Activated CD8-positive, alpha-beta T cell treated with anti-CD3 and anti-CD28 coated beads for 36 hours (primary cell): ENCODE measurements at places on chromosomes 2 and 18. TPM values are rescaled to one million over a fixed set of nuclear protein-coding genes. Genes with fewer than 3 reads are reported as not detected.

The PDE11A gene
- not detected for total RNA-seq

The MYO7B gene
- total RNA-seq: 1.2 TPM

DNA sequence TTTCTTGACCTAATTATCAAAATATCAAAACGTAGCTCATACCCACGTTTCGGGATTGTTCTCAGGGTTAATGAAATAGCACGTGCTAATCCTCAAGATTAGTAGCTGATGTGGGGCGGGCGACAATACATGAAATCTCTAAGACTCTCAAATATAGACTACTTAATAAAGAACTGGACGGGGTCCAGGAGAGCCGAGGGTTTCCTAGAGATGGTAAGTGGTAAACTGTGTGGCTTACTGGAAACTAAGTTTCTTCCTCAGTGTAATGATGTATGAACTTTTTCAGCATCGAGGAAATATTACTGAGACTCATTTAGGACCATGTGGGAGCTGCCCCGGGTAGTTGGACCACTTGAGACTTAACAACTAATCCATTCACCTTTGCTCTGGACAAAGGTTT, 453.3 kb upstream of the SALL3 start:
- DNase-seq: no peak

- peak; percentile 49 for DNase-seq
These were observed 386.2 kb upstream of the HNRNPA3 start for GRCh38 chr2:176826356-176826755.

- DNase-seq: no peak
These were observed 62.7 kb upstream of the NT5C1B start for GRCh38 chr2:18651842-18652774.

DNA sequence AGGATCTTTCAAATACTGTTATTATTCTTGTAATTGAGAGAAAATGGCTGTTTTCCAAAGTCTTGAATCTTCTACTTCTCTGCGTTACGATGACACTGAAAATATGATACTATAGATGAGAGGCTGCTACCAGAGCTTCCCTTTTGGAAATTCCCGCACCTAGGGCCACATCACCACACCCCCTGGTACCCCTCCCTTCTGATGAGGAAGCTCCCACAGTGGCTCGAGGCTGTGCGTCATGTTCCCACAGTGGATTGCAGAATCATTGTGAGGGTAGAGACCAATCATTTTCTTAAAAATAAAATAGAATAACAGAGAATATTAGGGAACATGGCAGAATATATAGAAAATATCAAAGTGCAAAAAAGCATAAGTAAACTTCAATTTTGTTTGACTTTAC, 268.9 kb upstream of the SMIM21 start:
- no peak for DNase-seq

GRCh38 chr2:85893428-85894258, 4.9 kb upstream of the ST3GAL5 start:
- no peak for DNase-seq

The LGALSL gene
- total RNA-seq: 3.9 TPM

- no peak for DNase-seq
These were observed 118.8 kb upstream of the PDE1A start for GRCh38 chr2:182545420-182546167.
